ENCODE measurements at places on chromosomes 1 and 21.

GRCh38 chr1:44724955-44725698, 5.8 kb downstream of the RNU5D-1 start:
- no peak for DNase-seq

GRCh38 chr1:43987159-43987902, 4.1 kb upstream of the CCDC24 start:
- DNase-seq = no peak

DNA sequence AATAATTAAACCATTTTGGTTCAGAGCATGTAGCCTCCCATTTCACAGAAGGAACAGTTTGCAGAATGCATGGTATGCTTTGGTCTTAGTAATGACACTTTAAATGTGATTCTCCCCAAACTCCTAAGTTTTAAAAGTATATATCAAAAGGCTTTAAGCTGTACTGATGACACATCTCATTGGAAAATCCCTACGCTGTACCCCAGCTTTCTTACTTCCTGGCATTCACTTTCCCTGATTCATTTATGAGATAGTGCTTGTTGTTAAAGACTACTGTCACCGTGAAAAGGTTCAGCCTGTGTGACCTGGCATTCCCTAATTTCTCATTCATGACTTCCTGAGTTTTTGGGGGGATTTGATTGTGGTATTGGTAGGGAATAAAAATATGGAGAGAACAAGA, 53.4 kb downstream of the MPZL1 start:
- no peak for DNase-seq

DNA sequence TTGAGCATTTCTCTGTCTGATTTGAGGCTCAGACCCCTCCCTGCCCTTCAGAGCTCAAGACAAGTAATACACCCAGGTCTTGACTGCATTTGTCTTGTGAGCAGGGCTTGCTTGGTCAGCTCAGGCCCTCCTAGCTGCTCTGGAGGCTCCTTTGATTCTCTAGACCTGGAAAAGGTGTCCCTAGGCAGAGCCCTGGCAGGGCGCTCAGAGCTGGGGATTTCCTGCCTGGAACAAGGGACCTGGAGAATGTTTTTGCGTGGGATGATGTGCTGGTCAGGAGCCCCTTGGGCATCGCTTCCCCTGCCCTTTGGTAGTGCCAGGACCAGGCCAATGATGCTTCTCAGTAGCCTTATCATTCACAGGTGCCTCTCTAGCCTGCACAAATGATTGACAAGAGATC, 4.9 kb upstream of the CCDC28B start:
- no peak for DNase-seq

DNA sequence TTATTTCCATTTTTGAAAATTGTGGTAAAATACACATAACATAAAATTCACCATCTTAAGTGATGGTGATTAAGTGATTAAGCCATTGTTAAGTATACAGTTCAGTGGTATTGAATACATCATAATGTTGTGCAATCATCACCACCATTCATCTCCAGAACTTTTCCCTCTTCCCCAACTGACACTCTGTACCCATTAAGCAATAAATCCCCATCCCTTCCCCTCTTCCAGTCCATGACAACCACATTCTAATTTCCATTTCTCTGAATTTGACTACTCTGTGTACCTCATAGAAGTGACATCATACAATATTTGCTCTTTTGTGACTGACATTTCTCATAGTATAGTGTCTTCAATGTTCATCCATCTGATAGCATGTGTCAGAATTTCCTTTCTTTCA, 124.8 kb downstream of the DISC1 start:
- no peak for DNase-seq

Data from CD4-positive, alpha-beta T cell treated with Interleukin-12 subunit alpha and Interleukin-12 subunit beta, for 1 hour (primary cell).